ENCODE measurements at places on chromosomes 7 and 10. TPM values are rescaled to one million over a fixed set of nuclear protein-coding genes. Genes with fewer than 3 reads are reported as not detected.

Gene XRCC2
- 14.1 TPM for total RNA-seq

DNA sequence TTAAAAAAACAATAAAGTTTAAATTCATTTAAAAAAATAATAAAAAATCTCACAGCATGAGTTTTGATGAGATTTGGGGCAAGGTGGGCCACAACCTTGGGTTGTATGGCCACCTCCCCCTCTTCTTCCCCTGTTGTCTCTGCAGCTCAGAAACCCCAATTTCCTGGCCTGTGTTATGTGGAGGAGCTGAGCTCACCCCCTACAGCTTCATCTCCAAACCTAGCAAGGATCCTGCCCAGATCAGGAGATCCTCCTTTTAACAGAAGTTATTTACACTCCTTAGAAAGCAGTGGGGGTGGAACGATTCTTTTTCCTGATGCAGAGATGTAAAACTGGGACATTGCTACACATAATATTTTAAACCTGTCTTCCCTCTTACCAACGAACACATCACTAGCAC, 6.9 kb upstream of the SH2D4B start:
- DNase-seq, result no peak

- no peak for DNase-seq
These were observed 61.7 kb downstream of the GSAP start for GRCh38 chr7:77354484-77354883.

GRCh38 chr7:100884736-100885439, 4.6 kb downstream of the UFSP1 start:
- DNase-seq, result no peak

DNA sequence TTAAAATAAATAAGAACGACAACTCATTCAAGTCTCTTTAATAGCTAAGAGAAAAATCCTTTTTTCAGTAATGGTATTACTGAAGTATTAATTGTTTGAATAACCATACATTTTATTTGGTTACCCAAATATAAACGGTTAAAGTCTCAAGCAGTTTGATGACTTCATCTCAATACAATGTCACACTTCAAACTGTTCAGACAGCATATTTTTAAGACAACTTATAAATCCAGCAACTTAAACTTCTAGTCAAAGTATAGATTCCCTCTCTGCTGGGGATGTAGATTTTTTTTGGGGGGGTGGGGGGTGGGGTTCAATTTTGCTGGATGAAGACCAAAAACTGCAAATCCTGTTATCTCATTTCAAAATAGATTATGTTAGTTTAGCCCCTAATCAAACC, 42.0 kb downstream of the GNA12 start:
- no peak for DNase-seq

Gene CNNM1
- total RNA-seq, result 0.03 TPM

DNA sequence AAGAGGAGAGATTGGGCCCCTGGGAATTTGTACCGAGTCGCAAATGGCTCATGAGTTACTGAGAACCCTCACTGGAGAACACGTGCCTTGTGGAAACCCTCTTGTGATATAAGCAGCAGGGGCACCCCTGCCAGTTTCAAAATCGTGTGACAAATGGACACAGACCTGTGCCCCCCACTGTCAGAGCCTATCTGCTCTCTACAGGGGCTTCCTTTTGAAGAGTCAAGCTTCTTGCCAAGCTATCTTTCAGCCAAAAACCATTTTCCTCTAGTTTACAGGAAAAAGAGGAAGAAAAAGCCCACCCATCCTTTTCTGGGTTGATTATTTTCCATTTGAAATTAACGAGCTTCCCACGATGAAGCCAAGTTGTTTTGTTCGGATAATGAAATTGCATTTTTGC, 64.1 kb upstream of the MPP7 start:
- no peak for DNase-seq

Gene CHAT
- total RNA-seq, result not detected

- DNase-seq, result no peak
These were observed 473 bp upstream of the CCDC201 start for GRCh38 chr7:45873355-45873754.

Gene RBP3
- total RNA-seq, result not detected
